ENCODE measurements at places on chromosomes 1 and 21.

DNA sequence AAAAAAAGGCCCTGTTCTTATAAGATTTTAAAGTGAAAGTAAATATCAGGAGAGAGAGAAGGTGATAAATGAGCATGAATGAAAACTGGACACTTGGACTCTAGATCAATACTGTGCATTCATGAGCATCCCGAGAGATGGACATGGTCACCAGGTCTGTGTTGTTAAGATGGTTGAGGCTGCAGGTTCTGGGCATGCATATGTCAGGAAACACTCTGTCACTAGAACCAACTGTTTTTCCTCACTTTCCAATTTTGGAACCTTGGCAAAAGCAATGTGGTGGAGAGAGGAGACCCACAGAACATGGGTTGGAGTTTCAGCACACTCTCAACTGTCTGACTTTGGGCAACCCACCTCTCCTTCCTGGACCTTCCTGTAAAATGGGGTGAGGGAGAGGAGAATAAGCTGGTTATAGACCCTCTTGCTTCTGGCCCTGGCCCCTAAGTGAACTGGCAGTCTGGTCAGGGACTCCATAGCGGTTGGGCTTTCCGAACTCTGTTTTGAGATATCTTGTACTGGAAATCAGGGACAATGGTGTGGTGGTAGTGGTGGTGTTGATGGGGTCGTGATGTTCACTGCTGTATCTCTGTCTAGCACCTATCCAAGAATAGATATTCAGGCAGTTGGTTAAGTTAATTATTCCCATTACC lies 4.2 kb downstream of the MAN1C1 start:
- no peak for DNase-seq

DNA sequence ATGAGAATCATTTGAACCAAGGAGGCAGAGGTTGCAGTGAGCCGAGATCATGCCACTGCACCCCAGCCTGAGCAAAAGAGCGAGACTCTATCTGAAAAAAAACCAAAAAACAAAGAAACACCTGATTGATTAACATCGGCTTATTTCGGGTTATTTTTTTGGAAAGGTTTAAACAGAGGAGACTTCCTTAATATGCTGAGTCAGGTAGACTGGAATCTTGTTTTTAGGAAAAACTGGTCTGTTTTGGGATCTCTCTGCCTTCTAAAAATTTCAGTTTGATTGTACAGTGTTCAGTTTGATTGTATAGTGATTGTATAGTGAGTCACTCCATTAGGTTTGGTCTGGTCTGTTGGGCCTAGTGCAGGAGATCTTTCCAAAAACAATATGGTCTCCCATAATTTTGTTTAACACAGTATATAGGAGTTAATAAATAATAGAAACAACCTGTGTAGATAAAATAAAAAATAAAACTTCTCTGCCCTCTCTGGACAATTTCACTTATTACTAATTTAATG lies 196.3 kb upstream of the CHRM3 start:
- no peak for DNase-seq

GRCh38 chr1:58619286-58620054 lies 42.4 kb upstream of the TACSTD2 start:
- DNase-seq = no peak

- no peak for DNase-seq
These were observed 94.4 kb upstream of the GREM2 start for GRCh38 chr1:240706150-240706935.

DNA sequence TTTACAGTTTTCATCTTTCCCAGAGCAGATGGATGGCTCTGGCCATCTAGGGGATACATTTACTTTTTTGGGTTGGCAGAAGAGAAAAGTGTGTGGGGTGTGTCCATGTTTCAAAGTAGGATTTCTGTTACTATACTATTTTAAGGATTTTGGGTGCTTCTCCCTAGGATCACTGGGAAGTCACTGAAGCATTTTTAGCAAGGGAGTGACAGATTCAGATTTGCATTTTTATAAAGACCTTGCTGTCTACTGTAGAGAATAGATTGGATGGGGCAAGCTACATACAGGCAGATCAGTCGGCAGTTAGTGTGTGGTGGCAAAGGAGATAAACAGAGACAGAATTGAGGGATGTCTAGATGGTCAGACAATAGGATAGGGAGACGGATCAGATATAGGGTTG lies 122.5 kb downstream of the TBX19 start:
- no peak for DNase-seq

DNA sequence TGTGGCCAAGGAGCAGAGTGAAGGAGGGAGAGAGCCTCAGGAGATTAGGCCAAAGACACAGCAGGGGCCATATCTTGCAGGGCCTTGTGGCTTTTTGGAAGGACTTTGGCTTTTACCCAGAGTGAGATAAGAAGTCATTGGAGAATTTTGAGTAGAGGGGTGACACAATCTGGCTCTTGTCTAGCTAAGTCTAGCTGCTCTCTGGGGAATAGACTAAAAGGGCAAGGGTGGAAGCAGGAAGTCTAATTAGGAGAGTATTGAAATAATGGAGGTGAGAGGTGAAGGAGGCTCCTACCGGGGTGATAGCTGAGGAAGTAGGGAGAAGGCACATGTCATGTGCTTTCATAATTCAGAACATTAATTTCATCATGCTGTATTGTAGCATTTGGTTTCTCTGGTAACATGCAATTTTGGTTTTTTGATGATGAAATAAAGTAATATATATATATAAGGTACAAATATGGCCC lies 34.3 kb upstream of the KCNA3 start:
- DNase-seq = no peak

DNA sequence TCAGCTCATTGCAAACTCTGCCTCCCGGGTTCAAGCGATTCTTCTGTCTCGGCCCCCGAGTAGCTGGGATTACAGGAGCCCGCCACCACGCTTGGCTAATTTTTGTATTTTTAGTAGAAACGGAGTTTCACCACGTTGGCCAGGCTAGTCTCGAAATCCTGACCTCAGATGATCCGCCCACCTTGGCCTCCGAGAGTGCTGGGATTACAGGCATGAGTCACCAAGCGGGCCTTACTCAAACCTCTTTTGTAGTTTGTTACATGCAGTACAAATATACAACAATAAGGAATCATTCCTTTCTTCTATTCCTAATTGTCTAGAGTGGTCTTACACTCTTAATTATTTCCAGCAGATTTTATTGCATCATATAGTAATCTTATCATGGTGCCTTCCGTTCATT lies 16.6 kb downstream of the SPATA17 start:
- no peak for DNase-seq

DNA sequence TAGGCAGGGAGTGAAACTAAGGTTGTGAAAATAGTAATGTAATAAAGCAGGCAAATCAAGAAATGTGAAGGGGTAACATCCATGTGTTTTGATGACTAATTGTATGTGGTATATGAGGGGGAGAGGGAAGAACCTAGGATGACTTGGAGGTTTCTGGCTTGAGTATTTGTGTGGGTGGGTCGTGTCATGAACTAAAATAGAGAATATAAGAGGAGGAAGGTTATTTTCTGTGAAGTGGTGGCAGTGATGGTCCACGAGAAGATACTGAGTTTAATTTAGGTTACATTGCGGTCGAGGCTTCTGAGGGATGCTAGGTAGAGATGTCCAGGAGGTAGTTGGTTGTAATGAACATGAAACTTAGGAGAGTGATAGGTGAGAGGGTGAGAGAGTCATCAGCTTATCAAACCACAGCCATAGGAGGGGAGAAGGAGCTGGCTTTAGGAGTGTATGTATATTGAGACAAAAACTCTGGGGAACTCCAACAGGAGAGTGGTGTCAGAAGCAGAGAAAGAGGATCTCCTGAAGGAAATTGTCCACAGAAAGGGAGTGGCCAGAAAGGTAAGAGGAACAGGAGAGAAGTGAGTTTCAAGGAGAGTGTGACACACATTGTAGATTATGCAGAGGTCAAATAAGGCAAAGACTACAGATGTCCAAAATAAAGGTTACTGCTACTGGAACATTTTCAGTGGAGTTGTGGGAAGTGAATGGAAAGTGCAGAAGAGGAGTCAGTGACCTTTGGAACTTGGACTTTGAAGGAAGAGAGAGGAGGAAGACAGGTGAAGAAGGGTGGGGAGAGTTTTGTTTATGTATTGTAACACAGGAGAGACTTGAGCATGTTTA lies 89.0 kb upstream of the MACF1 start:
- DNase-seq = no peak

GRCh38 chr21:15534450-15534886 lies 195.3 kb upstream of the USP25 start:
- no peak for DNase-seq

DNA sequence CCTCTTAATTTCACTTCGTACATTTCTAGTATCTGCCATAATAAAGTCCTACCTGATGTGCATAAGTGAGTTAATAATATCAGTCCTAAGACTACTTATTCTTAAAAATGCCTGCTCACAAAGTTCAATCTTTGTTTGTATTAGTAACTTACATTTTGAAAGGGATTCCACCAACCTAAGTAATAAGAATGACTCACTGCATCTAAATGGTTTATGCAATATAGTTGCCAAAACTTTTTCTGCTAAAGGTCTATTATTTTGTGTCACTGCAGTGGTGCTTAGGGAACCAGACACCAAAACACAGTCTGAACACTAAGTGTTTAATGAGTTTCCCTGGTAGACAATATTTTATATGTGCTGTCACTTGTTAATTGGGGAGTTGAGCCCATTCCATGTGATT lies 1.8 kb downstream of the ZNF669 start:
- DNase-seq = no peak

DNA sequence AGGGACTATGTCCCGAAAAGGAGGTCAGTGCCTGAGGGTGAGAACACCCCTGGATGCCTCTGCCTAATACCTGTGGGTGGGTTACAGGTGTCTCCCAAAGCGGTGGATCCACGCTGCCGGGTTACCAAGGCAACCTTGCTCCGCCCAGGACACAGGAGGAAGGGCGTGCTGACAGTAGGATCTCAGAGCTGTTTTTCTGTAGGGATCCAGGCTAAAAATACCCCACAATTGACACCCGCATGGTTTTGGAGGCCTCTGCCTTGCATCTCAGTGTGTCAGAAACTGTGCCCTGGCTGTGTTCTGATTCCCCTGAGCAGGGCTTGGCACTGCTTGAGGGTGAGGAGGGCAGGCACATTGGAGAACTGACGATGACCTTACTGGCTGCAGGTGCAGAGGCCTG lies 118.0 kb downstream of the IER5 start:
- no peak for DNase-seq

DNA sequence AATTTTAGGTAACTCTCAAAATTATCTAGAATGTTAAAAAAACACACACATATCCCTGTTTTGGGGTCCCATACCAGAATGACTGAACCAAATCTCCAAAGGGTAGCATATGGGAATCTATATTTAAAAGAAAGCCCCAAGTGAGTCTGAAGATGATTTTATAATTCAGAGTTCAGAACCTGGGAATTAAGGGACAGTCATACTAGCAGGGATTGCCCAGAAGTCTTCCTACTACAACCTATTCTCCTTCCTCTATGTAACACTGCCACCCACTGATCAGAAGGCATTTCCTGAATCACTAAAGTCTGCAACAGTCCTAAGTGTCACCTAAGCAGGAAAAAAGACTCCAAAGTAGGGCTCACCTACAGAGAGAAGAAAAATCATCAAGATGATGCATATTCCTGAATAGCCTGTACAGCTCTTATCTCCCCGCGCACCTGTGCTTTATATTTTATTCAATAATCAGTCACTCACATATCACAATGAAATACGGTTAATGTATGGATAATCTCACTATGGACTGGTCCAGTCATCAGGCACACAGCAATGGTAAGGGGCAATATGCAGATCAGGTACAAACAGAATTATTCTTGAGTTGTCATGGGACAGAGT lies 4.9 kb downstream of the RGS1 start:
- peak; percentile 64 for DNase-seq

- no peak for DNase-seq
These were observed 26.8 kb downstream of the CCN1 start for GRCh38 chr1:85607126-85607920.

DNA sequence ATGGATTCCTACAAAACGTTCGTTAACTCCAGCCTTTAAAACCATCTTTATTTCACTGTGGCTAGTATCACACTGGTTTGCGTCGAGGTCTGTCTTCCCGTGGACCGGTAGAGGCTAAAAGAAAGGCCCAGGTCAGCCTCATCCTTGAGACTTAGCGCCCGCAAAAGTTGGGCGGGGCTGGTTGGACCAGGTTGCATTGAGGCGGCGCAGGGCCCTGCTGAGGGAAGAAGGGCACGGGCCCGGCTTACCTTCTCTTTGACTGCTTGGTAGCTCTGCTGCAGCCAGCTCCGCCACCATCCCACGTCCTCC lies 455 bp downstream of the BSDC1 start:
- peak; percentile 47 for DNase-seq

All from CD4-positive, alpha-beta T cell treated with Interleukin-10 for 1 hour (primary cell).